Activated B cell treated with CpG ODN at 0.5 μM for 24 hours (primary cell): ENCODE measurements at places on chromosomes 16 and 17. TPM values are rescaled to one million over a fixed set of nuclear protein-coding genes. Genes with fewer than 3 reads are reported as not detected.

- DNase-seq, result no peak
Observed at GRCh38 chr17:57499648-57500049, 243.3 kb downstream of the MSI2 start.

GRCh38 chr17:4642286-4642685 is 808 bp upstream of the ALOX15 start:
- no peak for DNase-seq

GRCh38 chr16:50377001-50377400 is 8.2 kb upstream of the BRD7 start:
- DNase-seq, result no peak

- DNase-seq, result no peak
Observed at GRCh38 chr17:79612468-79613194, 1.8 kb upstream of the RBFOX3 start.

- DNase-seq, result no peak
Observed at GRCh38 chr16:3508736-3509135, 7.9 kb downstream of the CLUAP1 start.

- peak; percentile 46 for DNase-seq
Observed at GRCh38 chr17:2796164-2797125, at the start of gene RAP1GAP2. RAP1GAP2 (plus strand) TSS chr17:2796438; CDS start chr17:2796528, 90 bp downstream.

GRCh38 chr16:72470541-72470940 is 298.6 kb upstream of the PMFBP1 start:
- no peak for DNase-seq

DNA sequence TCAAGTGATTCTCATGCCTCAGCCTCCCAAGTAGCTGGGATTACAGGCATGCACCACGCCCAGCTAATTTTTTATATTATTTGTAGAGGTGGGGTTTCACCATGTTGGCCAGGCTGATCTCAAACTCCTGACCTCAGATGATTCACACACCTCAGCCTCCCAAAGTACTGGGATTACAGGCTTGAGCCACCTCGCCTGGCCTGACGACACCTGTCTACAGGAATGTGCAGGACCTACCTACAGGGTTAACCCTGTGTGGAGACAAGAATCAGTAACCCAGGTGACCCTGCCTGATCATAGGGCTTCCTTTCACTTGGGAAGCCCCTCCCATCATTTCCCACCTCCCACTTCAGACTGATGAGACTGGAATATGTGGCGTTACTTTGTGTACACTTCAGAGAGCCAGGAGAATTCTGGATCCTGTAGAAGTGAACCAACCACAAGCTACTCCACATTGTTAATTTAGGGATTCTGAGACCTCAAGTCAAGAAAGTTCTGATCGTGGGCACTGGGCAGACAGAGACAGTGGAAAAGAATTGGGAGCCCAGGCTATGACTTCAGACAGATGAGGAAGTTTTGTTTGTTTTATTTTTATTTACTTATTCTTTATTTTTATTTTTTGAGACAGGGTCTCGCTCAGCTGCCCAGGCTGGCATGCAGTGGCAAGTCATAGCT is 5.7 kb upstream of the MILR1 start:
- no peak for DNase-seq

DNA sequence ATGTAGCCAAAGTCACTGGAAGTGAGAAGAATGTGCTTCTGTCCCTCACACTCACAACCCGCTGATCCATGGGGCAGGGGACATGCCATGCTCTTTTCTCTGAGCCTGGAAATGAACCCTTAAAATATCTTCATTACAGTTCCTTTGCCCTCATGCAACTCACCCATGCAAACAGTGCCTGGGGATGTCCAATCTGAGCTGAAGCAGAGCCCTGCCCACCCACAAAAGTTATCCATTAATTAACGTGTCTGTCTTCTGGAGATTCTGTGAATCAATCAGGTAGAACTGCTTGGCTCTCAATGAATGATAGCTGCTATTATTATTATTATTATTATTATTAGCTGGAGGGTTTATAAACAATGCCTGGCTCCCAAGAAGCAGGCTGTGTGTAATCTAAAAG is 133.7 kb downstream of the USP31 start:
- DNase-seq, result no peak

GRCh38 chr16:54400261-54400660 is 113.7 kb upstream of the IRX3 start:
- DNase-seq, result no peak

DNA sequence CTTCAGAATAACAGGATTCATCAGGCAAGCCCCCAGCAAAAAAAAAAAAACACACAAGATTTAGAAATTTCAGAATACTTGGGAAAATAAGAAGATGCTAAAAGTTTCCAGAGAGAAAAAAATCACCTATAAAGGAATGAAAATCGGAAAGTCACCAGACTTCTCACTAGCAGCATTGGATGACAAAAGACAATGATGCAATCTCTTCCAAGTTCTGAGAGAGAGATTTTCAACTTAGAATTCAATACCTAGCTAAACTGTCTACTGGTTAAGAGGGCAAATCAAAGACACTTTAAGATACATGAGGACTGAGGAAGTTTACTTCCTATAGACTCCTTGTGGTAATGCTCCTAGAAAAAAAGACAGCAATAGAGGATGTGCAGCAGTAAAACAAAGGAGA is 23.9 kb upstream of the TNS4 start:
- DNase-seq, result no peak

- no peak for DNase-seq
Observed at GRCh38 chr16:51154271-51155171, 3.5 kb upstream of the SALL1 start.

DNA sequence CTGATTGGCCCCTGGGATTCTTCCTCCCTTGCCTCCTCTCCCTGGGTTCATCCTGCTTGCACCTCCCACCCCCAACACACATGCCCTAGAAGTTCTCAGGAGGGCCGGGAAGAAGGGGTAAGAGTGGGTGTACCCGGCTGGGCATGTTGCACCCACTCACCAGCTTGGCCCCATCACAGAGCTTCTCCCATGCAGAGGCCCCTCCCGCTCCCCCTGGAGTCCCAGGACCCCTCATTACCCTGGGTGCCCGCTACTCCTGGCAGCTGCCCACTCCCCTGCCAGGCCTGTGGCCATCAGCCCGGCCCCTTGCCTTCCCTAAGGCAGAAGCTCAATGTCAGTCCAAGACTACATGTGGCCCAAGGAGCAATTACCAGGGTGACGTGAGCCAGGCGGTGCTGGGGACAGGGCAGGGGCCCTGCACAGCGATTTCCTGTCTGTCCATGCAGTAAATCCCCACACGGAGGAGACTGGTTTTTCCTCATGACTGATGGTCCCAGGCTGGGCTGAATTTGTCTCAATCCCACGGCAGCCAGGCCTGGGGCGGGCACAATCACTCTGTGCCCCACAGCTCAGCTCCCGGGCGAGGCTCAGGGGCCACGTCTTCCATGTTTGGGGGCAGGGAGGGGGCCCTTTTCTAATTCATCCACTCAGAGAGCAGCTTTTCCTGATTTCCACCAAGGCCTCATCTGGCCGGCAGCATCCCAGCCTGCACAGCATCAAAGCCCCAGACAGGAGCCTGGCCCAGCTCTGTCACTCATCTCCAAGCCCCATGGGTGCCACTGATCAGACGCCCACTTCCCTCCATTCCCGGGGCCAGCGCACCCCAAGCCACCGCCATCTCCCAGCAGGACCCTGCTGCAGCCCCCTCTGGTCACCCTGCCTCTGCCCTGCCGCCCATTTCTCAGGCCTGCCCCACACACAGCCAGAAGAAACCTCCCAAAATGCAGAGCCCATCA is 234.7 kb downstream of the KATNIP start:
- DNase-seq, result no peak

- DNase-seq, result no peak
Observed at GRCh38 chr16:35749253-35750141, 2290.1 kb downstream of the TP53TG3F start.

DNA sequence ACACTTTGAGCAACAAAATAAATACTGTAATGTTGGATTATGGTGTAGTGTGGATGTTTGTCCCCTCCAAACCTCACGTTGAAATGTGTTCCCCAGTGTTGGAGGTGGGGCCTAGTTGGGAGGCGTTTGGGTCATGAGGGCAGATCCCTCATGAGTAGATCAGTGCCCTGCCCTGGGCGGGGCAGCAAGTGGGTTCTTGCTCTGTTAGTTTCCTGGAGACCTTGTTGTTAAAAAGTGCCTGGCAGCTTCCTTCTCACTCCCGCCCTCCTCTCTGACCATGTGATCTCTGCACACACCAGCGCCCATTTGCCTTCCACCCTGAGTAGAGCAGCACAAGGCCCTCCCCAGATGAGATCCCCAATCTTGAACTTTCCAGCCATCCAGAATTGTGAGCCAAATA is 67.7 kb downstream of the MPRIP start:
- no peak for DNase-seq

Gene HYDIN
- total RNA-seq, result not detected in 2 replicates

Gene NAGS
- 1.0 and 1.2 TPM in 2 replicates for total RNA-seq

Gene CCL18
- not detected in 2 replicates for total RNA-seq

Gene SLC13A2
- not detected in 2 replicates for total RNA-seq

Gene TOM1L1
- total RNA-seq, result not detected in 2 replicates

Gene PROCA1
- 9.1 and 11.0 TPM in 2 replicates for total RNA-seq
